ENCODE measurements at places on chromosomes 4 and X.

GRCh38 chrX:19086102-19086772, 36.0 kb downstream of the ADGRG2 start:
- no peak for DNase-seq

GRCh38 chr4:56651056-56651350, 30.1 kb downstream of the HOPX start:
- DNase-seq = no peak

DNA sequence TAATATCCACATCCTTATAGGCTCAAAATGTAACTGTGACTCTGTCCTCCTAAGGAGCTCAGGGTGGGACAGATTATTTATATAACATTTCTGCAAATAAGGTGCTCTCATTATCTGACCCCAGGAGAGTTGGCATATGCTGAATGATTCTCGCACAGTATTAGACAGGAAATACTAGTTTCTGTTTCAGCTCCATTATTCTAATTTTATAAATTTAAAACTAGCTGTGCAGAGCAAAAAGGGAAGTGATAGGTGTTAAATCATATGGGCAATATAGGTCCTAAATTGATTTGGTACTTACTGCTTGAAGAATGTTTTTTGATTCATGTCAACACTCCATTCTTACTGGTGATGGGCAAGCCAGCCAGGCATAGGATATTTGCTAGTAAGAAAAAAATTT, 141.5 kb downstream of the GLRA2 start:
- DNase-seq = no peak

- DNase-seq = no peak
These were observed 70.4 kb downstream of the DHRSX start for GRCh38 chrX:2430265-2430825.

GRCh38 chrX:133985164-133985966, at the start of gene GPC3:
TSS of gene GPC3 (minus strand) at chrX:133985594.
- no peak for DNase-seq

DNA sequence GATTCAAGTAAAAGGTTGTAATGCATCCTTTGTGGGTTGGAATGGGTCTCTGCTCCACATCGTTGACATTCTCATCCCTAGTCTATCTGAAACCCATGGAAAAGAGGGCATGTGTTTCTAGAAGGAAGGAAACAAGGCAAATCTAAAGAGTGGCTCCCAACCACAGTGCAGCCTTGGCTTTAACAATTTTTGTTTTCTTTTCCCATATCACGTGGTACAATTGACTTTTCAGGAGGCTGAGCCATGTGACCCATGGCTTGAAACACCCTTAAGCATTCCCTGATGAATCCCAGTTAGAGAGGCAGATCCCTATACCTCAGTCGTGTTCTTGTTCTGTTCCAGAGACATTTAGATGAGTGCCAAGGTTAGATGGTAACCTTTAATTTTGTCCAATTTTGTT, 12.8 kb downstream of the DCUN1D4 start:
- DNase-seq = no peak

DNA sequence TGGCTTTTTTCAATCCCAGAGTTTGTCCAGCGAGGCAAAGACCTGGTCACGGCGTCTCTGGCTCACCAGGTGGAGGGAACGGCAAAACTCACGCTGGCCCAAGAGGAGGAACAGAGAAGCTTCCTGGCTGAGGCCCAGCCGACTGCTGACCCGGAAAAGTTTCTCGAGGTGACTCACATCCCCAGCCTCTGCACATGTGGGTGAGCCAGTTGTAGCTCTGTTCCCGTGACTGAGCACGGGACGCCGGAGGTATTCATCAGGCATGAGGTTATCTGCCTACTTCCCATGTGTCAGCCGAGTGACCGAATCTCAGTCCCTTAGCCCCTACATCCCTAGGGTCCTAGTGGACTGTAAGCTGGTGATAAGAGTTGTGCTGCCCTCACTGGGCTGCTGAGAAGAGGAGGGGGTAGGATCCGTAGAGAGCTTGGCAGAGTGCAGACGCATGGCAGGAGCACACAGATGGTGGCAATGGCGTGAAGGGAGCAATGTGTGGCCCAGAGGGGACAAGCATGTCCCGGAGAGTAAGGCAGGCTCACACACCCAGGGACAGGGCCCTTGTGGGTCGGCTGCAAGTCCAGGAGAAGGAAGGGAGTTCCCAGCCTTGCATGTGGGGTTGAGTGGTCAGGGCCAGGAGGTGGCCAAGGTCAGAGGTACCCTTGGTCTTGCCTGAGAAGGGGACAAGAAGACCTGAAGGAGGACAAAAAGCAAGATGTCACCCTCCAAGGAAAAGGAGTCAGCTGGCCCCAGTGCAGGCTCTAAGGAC, 42.9 kb downstream of the EVC start:
- peak; percentile 97 for DNase-seq

DNA sequence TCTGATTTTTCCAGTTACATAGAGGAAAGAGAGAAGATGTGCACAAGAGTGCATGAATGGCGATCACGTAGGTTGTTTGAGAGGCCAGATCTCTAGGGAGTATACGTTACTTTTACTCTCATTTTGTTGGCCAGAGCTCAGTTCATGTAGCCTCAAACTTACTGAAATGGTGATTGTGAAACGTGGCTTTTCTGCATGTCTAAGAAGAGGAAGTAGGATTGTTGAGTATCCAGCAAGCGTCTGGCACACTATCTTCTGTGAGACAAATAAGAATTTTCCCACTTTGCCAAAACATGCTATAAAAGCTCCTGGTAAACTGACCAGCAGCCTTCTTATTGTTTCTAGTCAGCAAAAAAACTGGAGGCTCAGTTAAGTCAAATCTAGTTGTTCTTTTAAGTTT, 264.5 kb upstream of the EMCN start:
- DNase-seq = no peak

DNA sequence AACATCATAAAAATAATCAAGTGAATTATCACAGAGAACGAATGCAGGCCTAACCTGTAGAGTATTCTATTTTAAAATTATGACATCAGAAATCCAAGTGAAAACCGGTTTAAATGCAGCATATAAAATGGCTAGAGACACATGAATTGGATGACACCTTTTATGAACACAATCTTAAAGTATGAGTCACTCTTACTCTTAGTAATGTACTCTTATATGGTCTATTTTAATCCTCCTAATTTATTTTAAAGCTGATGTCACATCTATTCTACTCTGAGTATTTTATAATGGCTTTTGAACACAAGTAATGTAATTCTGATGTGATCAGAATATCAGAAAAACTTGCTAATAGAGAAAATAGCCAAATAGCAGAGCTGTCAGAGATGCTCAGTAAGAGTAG, 161.4 kb upstream of the RADX start:
- peak; percentile 20 for DNase-seq

- DNase-seq = no peak
These were observed 39.4 kb downstream of the PPP3CA start for GRCh38 chr4:101307899-101308298.

Measured in RKO (cell line).